CMK (cell line): ENCODE measurements at places on chromosomes 1 and 21.
A peak's percentile ranks its signal among the peaks of the same experiment; 100 is the strongest.

GRCh38 chr1:200653022-200653462 lies 16.7 kb downstream of the DDX59 start:
- DNase-seq = no peak

DNA sequence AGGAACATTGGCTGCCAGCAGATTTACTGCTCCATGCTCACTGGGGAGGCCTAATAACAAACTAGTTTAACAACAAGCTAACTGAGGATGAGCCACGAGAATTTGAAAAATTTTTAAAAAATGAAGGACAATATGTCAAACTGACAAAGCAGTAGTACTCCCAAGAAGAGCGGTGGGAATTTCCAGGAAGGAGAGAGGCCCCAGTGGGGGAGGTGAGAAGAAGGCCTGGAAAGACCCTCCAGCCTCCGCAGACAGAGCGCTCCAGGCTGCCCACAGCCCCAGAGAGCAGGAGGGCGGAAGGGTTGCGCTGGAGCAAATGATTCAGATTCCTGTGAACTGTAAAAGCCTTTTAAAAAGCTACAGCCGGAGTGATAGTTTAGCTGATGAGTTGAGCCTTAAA lies 78.5 kb downstream of the SIPA1L2 start:
- no peak for DNase-seq

DNA sequence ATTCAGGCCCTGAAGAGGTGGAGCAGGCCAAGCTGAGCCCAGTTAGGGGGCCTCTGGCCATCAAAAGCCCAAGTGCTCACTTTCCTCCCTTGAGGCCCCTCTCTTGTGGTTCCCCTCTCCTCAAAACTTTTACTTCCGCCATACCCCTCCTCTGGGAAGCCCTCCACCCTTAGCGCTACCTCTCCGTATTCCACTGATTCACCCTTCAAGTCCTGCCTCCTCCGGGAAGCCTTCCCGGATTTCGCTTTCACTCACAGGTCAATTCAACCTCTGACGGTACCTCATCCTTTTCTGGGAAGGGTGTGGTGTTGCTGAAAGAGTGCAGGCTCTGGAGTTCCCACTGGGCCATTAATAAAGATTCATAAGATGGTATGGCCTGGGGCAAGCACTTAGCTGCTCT lies 19.1 kb downstream of the SPOCD1 start:
- DNase-seq = no peak

- no peak for DNase-seq
Observed at GRCh38 chr21:36079010-36079649, 9.3 kb downstream of the CBR1 start.

DNA sequence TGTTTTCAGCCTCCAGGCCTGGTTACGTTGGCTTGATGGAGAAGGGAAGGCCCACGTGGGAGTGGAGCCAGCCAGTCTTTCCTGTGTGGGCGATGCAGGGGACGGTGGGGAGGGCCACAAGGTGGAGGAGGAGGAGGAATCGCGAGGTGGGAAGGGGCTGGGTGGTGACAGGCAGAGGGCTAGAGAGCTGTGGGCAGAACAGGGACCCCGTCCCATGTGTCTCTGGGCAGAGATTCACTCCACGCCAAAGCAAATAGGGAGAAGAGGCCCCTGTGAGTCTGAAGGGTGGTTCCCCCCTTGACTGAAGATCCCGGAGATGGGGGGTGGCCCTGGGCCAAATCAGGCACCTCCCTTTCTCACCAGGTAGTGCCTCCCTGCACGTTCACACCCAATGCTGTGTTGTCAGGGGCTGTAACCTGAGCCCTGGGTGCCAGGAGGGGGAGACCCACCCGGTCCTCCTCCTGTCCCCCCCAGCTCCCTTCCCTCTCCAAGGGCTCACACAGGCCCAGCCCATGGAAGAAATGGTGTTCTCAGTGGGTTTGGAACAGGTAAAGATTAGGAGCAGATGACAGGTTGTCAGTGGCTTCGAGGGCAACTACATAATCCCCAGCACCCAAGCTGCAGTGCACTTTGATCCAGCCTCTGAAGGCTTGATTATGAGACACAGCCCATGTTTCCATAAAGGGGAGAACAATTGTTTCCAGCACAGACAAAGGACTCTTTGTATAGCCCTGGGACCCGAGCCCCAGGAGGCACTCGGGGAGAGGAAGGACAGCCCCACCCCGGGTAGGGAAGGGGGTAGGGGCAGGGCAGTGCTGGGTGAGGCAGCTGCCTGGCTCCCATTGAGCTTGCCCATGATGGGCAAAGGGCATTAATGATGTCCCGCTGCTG lies 37.7 kb upstream of the GPR37L1 start:
- no peak for DNase-seq

DNA sequence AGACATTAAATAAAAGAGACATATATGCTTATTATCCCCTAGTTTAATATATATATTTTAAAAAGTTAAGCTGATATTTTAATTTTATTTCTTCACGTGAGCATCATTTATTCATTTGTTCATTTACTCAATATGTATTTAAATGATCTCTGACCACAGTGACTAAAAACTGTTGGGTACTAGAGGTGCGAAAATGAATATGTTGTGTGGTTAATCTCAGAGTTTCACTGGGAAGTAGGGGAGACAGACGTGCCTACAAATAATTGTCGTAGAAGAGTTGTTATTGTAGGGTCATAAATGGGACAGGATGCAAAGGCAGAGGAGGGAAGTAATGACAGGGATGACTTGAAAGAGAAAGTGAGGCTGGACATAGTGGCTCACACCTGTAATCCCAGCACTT lies 213.0 kb upstream of the CACYBP start:
- no peak for DNase-seq

GRCh38 chr21:42696501-42697040 lies 43.1 kb downstream of the PDE9A start:
- no peak for DNase-seq

GRCh38 chr1:167905671-167906070 lies 8.3 kb downstream of the ADCY10 start:
- DNase-seq = no peak

DNA sequence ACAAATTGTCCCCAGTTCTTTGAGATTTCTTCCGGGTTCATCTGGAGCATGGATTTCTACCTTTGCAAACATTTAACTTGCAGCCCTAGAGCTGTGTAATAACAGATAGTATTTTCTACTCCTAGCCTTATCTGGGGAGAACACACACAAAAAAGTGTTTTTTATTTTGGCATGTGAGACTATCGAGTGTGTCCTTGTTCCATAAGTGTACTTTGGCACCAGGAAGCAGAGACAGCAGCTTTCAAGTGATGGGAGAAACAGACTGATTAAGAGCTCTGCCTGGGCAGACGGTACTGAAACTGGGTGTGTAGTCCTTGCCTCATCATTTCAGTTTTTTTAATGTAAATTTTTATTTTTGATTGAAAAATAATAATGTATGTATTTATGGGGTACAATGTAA lies 297.4 kb downstream of the ST6GALNAC3 start:
- DNase-seq = no peak

GRCh38 chr1:36530261-36530660 lies 47.5 kb upstream of the CSF3R start:
- DNase-seq = no peak

DNA sequence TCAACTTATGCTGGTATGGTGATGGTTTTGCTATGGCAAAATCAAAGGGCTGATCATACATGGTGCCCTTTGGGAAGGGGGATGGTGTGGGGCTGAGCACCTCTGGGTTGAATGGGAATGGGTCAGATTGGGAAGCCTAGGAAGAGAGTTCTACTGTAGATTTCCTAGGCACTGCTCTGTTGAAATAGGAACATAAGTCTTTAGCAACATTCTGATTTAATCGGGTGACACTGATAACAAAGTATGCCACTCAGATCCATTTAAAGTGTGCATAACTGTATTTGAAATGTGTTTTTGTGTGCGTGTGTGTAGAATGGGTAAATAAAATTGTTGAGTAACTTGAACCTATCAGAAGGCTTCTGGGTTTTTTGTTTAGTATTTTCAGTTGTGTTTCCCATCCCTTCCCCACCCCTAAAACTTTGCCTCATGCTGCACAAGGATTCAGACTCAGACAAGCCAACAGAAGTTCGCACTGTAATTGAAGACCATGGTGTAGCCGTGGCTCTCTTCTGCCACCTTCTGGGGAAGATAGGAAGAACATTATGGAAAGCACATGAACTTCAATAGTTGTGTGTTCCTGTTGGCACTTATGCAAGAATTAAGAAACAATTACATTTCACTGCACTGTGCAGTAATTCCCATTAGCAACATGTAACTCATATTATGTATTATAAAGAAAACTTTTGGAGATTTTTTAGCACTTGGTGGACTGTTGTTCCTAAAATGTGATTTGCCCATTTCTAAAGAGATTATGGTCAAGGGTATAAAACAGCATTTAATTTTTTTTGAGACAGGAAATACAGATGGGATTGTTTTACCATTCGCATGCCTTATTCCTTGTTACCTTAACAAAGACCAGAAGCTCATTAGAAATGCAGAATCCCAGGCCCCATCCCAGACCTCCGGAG lies 10.9 kb upstream of the C4BPB start:
- peak; percentile 75 for DNase-seq
